Muscle of back (tissue), 13 donors: ENCODE measurements at places on chromosomes 2 and 18. TPM values are rescaled to one million over a fixed set of nuclear protein-coding genes. Genes with fewer than 3 reads are reported as not detected.

Gene CFAP65
- not detected for polyA plus RNA-seq

DNA sequence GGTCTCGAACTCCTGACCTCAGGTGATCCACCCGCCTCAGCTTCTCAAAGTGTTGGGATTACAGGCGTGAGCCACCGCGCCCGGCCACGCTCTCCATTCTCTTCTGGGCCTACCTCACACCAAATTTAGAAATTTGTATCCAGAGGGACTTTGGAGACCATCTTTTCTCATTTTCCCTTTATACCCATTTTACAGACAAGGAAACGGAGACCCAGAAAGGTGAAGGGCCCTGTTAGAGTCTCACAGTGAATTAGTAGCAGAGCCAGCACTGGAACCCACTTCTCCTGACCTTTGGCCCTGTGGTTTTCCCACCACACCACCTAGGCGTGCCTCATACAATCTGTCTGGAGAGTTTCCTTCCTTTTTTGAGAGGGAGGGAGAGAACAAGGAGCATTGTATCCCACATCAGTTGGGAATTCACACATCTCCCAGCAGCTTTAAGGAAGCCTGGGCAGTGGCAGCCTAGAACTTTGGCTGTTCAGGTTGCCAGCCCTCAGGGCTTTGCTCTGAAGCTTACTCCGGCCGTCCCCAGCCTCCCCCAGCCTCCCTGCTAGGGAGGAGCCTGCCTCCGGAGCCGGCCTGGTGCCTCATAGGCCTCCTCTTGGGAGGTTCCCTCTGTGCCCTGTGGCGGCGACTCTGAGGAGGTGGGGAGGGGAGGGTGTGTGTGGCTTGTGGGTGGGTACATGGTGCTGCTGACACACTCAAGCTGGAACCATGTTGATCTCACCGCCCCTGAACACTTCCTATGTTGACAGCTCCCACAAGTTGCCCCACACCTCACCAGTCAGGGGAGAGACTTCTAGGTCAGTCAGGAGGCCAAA is 13.8 kb downstream of the FOSL2 start:
- no peak for DNase-seq

GRCh38 chr2:230968921-230969658 is 26.8 kb upstream of the SPATA3 start:
- DNase-seq: no peak

Gene EVX2
- not detected for polyA plus RNA-seq

Gene ARID5A
- 16.9 TPM for polyA plus RNA-seq

Gene CYP27A1
- 18.4 TPM for polyA plus RNA-seq

GRCh38 chr2:231161877-231162329 is 36.5 kb upstream of the ARMC9 start:
- no peak for DNase-seq

GRCh38 chr2:133417415-133417814 is 150.8 kb downstream of the NCKAP5 start:
- no peak for DNase-seq

Gene LYPD6
- 2.0 TPM for polyA plus RNA-seq

- no peak for DNase-seq
Observed at GRCh38 chr18:14974088-14974487, 226.1 kb downstream of the ANKRD30B start.

GRCh38 chr2:225400060-225400511 is 576 bp downstream of the NYAP2 start:
- DNase-seq: peak; percentile 76

Gene LRP1B
- 1.9 TPM for polyA plus RNA-seq

Gene CCDC150
- 5.6 TPM for polyA plus RNA-seq

Gene DNAJC5G
- not detected for polyA plus RNA-seq

GRCh38 chr2:206978746-206979145 is 39.4 kb downstream of the CPO start:
- DNase-seq: no peak

Gene FRZB
- polyA plus RNA-seq: 40.9 TPM

GRCh38 chr2:109681633-109682380 is 67.6 kb downstream of the SOWAHC start:
- no peak for DNase-seq

Gene SYT4
- polyA plus RNA-seq: not detected

DNA sequence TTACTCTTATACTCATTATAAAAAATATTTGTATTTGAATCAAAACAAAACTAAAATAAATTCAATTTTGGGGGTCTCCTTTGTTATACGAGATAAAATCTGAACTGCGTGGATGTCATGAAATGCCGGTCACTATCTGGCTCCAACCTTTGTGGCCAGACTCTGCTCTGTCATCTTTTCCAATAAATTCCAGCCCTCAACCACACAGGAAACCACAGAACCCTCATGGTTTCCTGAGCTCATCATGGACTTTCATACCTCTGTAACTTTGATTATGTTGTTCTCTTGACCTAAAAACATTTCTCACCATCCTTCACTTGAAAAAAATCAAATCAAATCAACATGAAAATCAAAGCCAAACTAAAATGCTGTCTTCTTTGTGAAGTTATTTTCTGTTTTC is 724.7 kb downstream of the METTL4 start:
- no peak for DNase-seq

DNA sequence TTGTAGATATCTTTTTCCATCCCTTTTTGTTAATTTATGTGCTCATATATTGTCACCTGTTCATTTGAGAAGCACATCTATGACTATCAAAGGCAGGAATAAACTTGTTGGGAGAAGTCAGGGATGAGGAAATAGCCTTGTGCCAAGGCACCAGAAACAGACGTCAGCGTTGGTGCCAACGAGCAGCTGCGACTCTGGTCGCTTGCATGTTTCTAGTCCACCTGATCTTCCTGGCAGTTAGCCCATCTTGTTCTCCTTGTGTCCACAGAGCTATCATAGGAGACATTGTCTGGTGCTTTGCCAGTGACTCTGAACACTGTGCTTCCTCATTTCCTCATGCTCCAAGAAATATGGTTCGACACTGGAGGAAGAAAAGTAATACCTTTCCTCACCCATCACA is 374.4 kb downstream of the PTPRM start:
- peak; percentile 58 for DNase-seq

- no peak for DNase-seq
Observed at GRCh38 chr18:67854340-67854739, 337.8 kb upstream of the DSEL start.
